Activated CD4-positive, alpha-beta T cell treated with anti-CD3 and anti-CD28 coated beads, Interleukin-2, amount 50 U/mL, for 16 hours (primary cell): ENCODE measurements at places on chromosomes 2 and 18.

DNA sequence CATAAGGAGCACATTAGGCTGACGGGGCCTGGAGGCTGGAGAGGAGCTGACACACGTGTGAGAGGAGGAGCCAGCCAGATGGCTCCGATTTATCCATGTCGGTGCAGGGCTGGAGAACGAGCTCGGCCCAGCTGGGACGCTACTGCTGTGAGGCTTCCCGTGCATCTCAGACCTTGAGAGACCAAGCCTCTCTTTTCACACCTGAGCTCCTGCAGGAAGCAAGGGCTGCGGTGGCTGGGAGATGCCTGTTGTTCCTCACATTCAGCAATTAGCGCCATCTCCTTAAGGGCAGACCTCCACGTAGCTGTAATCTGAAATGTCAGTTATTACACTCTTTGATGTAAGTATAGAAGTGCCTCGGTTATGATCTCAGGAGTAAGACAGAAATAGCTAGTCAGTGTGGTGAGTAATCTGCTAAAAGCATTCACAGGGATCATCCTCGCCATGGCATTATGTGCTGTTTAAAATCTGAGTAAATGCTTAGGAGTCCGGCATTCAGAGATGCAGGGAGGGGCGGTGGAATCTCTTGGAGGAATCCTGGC is 107.9 kb downstream of the PRKCE start:
- no peak for DNase-seq

DNA sequence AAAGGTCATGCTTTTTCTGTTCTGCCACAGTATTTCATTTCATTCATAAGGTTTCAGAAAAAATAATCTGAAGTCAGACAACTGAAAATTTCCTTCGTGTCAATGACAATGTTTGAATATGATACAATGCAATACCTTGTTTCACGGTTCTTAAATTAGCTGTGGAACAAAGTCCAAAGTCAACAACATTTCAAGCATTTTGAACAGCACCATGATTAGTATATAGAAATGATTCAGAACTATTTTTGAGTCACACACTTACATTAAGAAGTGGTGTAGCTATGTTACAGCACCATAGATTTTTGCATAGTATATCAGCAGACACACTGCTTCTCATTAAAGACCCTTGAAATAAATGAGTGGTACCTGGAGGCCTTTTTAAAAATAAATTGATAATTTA is 178.3 kb upstream of the DSEL start:
- DNase-seq, result no peak

- no peak for DNase-seq
Measured at GRCh38 chr18:41538751-41539150, 416.3 kb upstream of the PIK3C3 start.

DNA sequence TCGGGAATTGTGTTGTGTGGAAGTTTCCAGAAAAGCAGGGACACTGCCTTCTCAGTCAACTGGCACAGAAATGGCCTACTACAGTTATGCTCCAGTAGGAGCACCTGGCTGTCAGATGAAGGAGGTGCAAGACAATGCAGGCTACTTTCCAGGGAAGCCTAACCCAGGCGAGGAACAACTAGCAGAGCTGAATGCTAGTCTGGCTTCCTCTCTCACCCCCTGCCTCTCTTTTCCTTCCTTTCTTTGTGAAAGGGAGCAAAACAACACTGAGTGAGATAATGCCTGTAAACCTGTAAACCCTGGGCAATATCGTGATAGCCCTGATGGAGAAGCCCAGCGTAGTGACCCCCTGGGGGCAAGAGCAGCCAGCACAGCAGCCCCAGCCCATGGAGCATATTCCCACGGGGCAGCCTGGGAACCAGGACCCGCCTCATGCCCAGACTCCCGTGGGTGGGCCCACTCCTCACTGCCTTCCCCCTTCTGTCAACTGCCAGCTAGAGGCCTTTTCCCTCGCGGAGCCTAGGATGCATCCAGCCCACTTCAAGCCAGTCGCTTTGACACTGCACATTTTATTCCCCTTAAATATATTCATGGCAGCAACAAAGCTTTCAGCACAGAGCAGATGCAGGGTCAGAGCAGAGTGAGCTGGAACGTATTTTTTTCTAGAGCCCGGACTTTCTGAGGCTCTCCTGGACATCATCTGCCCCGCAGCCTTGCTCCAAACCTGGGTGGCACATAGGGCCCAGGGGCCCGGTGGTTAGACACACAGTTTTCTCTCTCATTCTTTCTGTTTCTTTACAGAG is 77.0 kb downstream of the PDCL3 start:
- no peak for DNase-seq

DNA sequence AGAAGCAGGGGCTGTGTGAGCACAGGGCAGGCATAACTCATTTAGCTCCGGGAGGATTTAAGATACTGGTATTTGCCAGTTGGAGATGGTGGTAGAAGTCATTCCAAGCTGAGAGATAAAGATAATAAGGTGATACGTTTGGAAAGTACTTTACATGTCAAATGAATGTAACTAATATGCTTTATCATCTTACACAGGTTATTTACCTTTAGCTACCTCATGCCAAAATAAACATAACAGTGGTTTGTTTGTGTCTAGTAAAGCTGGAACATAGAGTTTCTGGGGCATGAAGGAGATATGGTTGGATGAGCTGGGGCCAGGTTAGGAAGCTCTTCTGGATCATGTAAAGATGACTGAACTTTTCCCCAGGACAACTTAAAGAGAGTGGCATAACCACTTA is 126.9 kb upstream of the PIK3C3 start:
- no peak for DNase-seq

- DNase-seq, result no peak
Measured at GRCh38 chr2:117960231-117960630, 53.6 kb downstream of the CCDC93 start.

- DNase-seq, result no peak
Measured at GRCh38 chr2:85727798-85728197, 26.0 kb upstream of the ATOH8 start.

DNA sequence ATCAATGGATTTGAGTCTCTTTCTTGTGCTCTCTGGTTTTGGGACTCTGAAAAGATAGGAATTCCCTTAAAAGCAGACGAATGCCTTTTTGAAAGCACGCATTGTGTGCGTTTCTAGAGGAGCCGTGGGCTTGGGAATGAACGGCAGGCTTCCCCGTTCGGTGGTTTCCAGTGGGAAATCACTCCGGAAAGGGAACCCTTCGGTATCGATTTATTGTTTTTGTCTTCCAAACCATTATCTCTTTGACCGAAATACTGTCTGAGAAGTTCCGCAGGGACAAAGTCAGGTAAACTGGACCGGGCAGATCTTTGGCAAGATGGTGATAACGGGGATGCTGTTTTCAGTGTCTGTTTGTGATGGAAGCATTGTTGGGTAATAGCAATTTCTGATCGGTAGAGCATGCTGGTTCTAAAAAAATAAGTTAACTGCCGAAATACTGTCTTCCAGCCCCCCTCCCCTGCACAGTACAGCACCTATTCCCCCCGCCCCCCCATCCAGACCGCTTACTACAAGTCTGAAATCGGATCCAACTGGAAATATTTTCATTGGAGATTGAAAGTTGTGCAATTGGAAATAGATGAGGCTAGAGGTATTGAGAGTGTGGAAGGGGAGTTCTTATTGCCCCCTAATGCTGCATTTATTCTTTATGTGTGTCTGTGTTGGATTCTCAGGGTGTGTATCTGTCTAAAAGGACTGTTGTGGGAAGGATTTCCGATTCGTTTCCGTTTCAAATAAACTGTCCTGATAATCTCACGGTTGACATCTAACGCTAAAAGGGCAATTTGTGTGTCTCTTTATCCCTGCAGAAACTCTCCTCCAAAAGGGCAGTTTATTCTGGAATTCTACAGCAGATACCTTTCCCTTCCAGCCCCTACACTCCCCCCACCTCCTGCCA is 635 bp downstream of the SETBP1 start:
- no peak for DNase-seq

DNA sequence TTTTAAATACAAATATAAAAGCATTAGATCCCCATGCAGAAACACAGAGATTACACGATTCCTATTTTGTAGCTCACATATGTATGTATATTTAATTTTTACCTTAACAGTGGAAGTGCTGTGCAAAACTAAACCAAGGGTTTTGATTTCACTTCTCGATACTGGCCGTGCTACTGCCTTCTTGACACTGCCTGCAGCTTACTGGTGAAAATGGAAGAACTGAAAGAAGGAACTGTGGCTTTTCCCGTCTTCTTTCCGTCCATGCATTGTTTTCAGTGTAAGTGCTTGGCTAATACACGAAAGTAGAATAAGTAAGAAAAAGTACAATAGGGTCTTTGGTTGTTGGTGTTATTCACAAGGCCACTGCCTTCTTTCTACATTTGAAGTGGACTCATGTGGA is 129.5 kb downstream of the NDUFA10 start:
- DNase-seq, result no peak

- DNase-seq, result no peak
Measured at GRCh38 chr2:36737131-36737750, 40.7 kb downstream of the VIT start.

DNA sequence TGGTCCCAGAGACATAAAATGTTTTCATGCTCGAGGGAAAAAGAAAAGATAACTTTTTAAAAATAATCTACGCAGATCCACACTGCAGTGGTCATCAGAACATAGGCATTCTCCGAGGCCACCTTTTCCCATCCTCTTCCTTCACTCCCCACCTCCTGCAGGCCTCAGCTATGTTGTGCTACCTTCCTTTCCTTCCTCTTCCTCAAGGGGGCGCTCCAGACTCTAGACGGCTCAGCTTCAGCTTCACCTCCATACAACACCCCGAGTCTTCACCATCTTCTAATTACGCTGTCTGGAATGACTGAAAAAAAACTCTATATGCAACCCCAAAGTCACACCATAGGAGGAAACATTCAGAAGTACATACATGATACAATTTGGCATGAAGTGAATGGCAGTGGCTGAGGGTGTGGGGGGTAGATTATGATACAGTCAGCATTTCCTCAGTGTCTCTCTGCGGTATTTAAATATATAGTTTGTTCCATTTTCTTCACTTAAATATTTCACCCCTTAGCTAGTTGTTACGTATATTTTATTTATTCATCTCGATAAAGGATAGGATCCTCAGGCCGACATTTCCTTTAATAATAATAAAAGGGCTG is 583.6 kb downstream of the IRS1 start:
- peak; percentile 56 for DNase-seq

- DNase-seq, result no peak
Measured at GRCh38 chr2:71804281-71804751, 343.3 kb downstream of the CYP26B1 start.

- DNase-seq, result no peak
Measured at GRCh38 chr2:161206471-161207032, 46.3 kb downstream of the TANK start.

DNA sequence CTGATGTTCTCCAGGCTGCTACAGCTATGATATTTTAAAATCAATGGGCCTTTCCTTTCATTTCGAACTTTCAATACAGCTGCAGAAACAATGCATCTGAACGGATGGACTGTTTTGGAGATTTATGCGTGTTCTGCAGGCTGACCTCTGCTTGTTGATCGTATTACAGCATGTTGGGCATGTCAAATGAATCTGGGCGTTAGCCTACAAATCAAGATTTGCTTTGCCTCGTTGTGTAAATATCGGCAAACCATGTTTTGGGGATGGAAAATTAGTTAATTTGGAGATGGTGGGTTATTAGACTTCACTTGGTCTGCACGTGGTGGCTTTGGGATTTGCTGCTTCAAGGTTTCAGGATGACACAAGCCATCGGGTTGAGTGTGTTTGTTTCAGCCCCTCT is 129.3 kb downstream of the AGAP1 start:
- no peak for DNase-seq

DNA sequence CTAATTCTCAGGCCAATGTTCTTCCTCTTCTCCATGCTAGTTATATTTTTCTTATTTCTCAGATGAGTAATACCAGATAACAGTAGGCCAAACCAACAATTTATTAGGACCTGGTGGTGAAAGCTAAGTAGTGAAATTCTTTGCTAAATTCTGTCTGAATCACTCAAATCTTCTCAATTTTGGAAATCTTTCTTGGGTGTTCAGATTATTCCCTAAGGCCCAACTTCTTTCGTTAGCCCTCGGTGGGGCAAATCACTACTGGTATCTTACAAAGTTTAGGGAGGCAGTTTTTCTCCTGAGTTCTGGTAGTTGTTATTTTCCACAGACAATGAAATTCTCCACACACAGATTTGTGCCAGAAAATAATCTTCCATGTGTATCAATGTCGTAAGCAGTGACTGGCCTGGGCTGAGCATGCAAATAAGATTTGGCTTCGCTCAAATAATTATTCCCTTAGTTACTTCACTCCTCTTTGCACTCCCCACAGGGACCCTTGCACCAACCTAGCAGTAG is 443.5 kb upstream of the SLC14A2 start:
- DNase-seq, result no peak

DNA sequence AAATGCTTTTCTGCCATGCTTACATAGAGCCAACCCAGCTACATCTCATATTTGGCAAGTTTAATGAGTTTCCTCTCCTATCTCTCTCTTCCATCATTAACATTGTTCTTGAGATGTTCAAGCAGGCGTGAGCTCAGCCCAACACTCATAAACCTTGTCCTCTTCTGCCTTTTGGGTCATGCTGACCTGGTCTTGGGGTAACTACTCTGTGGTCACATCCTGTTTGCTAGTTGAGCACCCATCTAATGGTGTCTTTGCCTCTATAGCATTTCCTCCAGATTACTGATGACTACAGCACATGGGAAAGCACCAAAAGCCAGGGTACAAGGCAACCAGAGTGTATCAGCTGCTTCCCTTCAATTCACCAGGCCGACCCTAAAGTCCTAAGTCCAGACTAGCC is 366.9 kb upstream of the HNRNPA3 start:
- DNase-seq, result no peak

DNA sequence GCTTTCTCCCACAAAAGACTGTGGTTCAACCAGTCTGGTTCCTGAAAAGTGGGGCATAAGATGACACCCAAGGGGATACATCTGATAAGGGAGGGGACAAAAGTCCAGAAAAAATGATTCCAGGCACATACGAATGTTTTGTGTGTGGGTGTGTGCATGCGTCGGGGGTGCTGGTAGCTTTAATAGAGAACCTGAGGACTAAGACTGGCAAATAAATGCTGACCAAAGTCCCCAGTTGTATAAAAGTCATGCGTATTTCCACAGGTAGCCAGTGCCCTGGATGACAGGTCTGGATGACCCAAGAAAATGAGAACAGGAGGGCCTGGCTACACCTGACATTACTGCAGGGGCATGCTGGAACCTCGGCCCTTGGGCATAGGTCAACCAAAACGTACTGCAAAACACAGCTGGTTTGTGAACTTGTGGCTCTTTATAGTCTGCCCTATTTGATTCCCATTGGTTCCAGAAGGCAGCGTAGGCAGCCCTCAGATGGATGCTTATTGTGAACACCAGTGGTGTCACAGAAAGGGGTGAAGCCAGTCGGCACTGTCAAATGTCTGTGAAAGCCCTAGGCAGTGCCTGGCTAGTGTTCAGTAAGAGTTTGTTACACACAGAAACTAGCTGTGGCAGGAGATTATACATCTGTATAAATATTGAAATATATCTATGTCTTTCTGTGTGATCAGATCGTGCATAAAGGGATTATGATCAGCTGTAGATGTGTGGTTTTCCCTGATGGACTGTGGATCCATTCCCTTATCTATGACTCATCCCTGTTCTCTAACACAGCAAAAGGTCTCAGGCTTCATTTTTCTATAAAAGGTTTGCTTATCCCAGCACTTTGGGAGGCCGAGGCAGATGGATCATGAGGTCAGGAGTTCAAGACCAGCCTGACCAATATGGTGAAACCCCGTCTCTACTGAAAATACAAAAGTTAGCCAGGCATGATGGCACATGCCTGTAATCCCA is 58.3 kb downstream of the INSIG2 start:
- DNase-seq, result no peak
